ENCODE measurements at places on chromosomes 5 and 9.
A peak's percentile ranks its signal among the peaks of the same experiment; 100 is the strongest.

GRCh38 chr9:2341956-2342355, 279.6 kb upstream of the VLDLR start:
- DNase-seq = no peak

DNA sequence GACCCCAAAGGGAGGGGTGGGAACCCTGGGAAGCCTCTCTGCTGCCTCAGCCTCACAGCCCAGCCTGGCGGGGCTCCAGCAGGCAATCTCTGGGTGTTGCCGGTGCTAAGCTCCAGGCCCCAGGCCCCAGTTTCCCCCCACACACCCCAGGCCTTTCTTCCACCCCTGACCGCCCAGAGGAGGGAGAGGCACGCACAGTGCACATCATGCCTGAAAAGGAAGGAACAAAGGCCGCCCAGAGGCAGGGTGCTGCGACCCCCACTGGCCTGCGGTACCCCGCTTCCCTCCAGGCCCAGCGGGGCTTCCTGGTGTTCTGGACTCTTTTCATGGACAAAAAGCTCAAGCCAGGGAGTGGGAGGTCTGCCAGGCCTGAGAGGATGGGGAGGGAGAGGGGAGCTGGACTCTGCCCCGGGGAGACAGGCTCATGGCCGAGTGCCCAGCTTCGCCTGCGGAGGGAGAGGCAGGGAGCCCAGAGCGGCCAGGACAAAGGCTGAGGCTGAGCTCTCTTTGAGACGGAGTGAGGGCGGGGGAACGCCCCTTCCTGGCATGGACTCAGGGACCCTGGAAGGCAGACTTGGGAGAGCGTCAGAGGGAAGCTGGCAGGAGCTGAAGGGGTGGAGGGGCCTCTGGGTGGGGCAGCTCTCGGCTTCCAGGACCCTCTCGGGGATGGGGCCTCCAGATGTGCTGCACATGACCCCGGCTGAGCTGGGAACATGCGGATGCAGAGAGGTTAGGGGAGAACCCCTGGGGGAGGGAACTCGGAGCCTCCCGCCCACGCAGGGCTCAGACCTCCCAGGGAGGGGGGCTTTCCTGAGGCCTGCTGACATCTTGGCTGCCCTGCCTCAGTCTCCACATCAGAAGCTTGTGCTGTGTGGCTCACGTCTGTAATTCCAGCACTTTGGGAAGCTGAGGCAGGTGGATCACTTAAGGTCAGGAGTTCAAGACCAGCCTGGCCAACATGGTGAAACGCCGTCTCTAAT, 1.8 kb upstream of the ENTPD2 start:
- peak; percentile 94 for DNase-seq

DNA sequence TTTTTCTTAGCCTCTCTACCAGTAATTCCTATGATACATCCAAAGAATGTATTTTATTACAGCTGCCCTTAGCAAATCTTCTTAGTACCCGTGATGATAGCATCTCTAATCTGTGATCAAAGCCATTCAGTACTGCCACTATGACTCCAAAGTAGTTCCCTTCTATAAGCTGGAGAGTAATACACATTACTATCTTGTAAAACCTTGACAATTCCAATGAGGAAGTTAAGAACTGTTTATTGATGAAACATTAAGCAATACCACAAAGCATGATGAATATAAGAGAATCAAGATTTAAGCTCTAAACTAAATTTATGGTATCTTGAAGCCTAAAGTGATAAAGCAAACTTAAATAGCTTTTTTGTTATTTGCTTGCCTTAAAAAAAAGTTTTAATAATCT, 86.1 kb downstream of the SMIM23 start:
- no peak for DNase-seq

DNA sequence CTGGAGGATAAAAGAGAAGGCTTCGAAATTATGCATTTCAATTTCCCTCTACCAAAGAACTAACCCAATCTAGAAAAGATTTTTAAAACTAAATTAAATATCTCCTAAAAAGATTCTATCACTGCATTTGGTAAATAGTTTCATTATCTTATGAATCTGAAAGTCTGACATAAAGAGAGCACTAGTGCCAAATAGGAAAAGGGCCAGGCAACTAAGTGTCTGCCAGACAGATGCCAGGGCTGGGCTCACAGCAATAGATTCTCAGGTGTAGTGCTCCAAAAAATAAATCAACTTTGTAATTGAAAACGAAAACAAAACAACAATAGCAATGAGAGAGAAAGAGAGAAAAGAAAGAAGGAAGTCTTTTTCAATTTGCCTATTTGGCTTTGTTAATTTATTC, 157.7 kb upstream of the GNA14 start:
- no peak for DNase-seq

DNA sequence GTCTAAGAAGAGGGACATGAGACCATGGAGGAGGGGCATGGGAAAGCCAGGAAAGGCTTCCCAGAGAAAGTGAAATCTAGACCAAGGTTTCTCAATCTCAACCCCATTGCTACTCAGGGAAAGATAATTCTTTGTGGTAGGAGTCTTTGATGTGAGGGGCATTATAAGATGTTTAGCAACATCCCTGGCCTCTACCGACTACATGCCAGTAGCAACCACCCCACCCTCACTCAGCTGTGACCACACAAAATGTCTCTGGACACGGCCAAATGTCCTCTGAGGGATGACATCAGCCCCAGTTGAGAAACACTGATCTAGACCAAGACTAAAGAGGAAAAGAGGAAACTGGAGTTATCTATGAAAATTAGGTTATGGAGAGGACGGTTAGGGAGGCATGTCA, 298.5 kb upstream of the KIF2A start:
- DNase-seq = no peak

GRCh38 chr5:129991780-129992179, 87.5 kb downstream of the CHSY3 start:
- no peak for DNase-seq

- DNase-seq = no peak
These were observed 213.4 kb downstream of the AUH start for GRCh38 chr9:91148306-91148705.

DNA sequence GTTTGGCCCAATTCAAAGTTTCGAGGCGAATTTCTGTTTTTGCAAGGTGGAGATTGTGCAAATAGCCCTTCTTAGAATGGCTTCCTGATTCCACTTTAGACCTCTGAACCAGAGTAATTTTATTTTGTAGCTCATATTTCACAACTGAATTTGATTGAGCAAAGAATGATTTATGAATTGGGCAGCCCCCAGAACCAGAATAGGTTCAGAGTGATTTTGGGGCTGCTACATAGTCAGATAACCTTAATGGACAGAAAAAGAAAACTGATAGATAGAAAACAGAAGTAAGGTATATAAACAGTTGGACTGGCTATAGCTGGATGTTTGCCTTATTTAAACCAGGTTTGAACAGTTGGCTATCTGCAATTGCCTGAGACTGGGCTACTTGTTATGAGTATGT, 156.6 kb downstream of the YIPF5 start:
- no peak for DNase-seq

GRCh38 chr5:3394891-3395599, 200.6 kb upstream of the IRX1 start:
- DNase-seq = no peak

GRCh38 chr5:180555168-180555921, 36.0 kb downstream of the SCGB3A1 start:
- DNase-seq = no peak

GRCh38 chr5:113186061-113186460, 209.5 kb downstream of the DCP2 start:
- DNase-seq = no peak

DNA sequence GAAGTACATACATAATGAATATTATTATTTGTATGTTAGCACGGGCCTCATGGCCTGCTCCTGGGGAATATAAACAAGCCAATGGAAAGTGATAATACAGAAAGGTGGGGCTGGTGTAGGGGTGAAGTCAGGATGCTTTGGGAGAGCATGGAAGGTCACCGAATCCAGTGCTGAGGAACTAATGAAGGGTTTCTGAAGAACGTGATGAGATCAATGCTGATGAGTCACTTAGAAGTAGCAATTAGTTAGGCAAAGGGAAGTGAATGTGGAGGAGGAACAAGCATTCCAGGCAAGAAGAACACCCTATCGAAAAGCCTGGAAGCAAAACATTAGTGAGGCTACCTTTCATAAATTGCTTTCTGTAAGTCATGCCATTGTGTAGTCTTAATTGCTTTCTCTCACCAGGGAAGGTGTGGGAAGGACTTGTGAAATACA, 2.1 kb downstream of the ANXA1 start:
- no peak for DNase-seq

- no peak for DNase-seq
These were observed 141.1 kb upstream of the RAD23B start for GRCh38 chr9:107141967-107142366.

DNA sequence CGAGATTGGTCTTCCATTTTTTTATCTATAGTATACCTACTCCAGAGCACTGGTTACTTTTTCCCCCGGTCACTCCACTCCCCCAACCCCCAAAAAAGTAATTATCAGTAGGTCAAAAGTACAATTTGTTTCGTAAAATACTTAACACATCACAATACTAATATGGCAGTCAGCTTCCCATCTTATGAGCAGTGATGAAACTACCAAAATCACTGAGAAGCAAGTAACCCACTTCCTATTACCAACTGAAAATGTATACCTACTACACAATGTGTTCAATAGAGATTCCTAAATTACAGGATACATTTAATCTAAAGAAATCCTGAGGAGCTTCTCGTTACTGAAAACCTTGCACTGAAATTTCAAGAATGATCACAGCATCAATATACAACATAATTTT, 1.9 kb downstream of the CERT1 start:
- DNase-seq = no peak

DNA sequence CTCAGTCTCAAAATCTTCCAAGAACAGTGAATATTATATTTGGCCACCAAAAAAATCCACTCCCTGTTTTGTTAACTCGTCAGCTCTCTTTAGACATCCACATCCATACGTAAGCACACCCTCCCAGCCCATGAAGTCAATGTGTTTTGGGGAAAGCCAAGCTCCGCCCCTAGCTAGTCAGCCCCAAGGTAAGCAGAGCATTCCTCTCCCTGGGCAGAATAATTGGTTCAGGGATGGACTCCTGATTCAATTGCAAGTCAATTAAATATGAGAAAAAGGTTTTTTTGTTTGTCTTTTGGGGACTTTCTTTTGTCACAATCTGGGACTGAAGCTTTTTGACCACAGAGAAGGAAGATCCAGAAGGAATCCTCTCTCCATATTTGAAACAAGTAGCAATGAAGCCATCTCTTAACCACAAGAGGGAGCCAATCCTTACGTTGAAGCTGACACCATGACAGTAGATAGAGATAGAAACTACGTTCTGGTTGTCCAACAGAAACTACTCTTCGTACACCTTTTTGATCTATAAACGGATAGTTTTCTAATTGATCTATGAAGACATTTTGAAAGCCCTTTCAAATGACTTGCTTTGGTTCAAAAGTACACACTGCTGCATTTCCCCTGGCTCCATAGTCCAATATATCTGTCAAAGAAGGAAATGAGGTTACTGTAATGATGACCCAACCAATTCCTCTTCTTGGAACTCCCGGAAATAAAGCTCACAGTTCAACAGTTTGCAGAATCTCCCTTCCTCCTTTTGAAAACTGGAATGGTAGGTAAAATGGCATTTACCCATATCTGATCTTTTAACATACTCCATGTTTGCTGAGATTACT, 166.4 kb downstream of the TLE1 start:
- no peak for DNase-seq

GRCh38 chr5:75736273-75736672, 19.0 kb upstream of the POC5 start:
- no peak for DNase-seq

DNA sequence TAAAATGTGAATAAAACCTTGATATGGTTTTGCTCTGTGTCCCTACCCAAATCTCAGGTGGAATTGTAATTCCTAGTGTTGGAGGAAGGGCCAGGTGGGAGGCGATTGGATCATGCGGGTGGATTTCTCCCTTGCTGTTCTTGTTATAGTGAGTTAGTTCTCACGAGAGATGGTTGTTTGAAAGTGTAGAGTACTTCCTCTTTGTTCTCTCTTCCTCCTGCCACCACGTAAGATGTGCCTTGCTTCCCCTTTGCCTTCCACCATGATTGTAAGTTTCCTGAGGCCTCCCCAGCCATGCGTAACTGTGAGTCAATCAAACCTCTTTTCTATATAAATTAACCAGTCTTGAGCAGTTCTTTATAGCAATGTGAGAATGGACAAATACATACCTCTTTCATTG, 34.9 kb downstream of the TARS1 start:
- DNase-seq = no peak

DNA sequence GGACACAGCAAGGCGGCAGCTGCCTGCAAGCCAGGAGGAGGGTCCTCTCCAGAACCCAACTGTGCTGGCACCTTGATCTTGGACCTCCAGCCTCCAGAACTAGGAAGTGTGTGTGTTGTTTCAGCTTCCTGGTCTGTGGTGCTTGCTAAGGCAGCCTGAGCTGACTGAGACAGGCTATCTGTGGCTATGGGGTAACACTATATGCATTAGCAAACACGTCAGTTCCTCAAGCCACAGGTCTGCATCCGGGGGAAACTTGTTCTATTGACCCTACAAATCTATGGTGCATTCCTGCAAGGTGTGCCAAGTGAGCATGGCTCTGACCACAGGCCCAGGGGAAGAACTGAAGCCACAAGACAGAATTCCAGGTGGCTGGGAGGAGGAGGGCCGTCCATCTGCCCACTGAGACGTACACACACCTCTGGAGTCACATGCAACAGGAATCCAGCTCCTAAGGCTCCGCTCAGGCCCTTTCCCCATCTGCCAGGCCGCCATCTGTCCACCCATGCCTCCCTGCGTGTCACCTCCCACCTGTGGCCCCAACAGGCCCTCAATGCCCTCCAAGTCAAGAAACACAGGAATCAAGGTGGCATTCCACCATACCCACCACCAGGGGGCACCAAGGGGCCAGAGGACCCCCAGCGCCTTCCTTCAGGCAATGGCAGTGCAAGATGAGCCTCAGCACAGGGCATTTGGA, 174.9 kb downstream of the ROR2 start:
- DNase-seq = peak; percentile 76

DNA sequence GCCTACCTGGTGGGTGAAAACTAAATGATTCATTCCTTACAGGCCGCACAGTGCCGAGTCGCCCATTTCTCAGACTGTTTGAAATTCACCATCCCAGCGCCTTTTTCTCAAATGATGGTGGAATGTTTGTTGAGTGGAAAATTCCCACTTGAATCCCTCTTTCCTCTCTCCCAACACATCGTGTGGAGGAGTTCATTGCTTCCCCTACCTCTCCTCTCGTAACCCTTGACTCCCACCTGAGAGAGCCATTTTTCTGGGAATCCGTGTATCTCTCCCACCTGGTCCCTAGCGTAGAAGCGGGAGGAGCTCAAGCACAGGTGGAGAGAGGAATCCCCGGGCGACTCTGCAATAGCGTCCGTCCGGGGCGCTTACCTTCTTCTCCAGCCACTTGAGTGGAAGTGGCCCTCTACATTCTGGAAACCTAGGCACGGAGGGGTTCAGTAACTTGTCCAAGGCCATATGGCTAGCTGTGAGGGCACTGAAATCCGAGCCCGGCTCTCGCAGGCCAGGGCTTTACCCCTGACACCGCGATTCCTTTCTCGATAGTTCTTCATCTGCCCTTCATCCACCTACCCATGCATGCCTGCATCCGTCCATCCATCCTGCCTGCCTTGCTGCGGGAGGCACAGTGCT, 683 bp downstream of the OSMR start:
- no peak for DNase-seq

DNA sequence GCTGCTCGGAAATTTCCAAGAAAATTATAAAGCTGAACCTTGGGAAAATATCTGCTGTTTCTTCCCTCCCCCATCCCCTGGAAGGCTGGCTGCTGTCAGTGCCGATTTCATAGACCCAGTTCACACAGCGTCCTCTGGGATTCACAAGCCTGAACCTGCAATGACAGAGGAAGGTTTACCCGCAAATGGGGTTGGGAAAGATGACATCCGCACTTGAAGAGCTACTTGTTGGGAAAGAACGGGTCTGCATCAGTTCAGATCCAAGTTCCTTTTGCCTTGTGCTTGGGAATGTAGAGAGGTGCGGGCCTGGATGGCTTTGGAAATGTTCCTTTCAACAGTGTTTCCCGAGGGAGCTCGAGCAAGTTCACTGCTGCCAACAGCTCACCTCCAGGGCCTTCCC, 13.9 kb downstream of the PCDH12 start:
- no peak for DNase-seq
